ENCODE measurements at places on chromosomes 7 and 10. TPM values are rescaled to one million over a fixed set of nuclear protein-coding genes. Genes with fewer than 3 reads are reported as not detected.

Gene IKZF1
- 0.77 TPM for total RNA-seq

Gene LIPM
- not detected for total RNA-seq

Gene HOGA1
- total RNA-seq = 0.08 TPM

Gene VIPR2
- not detected for total RNA-seq

Gene ITGA8
- total RNA-seq = 0.18 TPM

Gene GIMAP6
- total RNA-seq = 0.23 TPM

Gene PLEKHS1
- 0.21 TPM for total RNA-seq

Gene HOXA9
- total RNA-seq = not detected

Gene COBL
- total RNA-seq = 0.39 TPM

Gene ASZ1
- not detected for total RNA-seq

Gene PAX2
- total RNA-seq = 72.3 TPM

Gene SMKR1
- total RNA-seq = 1.4 TPM

Gene MYOF
- total RNA-seq = 376 TPM

Gene LGI1
- total RNA-seq = not detected

Gene LIPN
- not detected for total RNA-seq

Gene SAP25
- 3.0 TPM for total RNA-seq

Gene SRRM3
- total RNA-seq = 8.5 TPM

Gene ADAM8
- 3.7 TPM for total RNA-seq

Gene STEAP2
- total RNA-seq = 4.1 TPM

Gene FANK1
- 19.1 TPM for total RNA-seq

Gene AKR1C4
- not detected for total RNA-seq

Gene CALML3
- total RNA-seq = not detected

Gene CCDC3
- total RNA-seq = 0.10 TPM

Gene DNAH11
- 0.15 TPM for total RNA-seq

Gene EPHA1
- 0.39 TPM for total RNA-seq

Gene LIPF
- not detected for total RNA-seq

Gene GNG11
- 7.0 TPM for total RNA-seq

Gene HKDC1
- total RNA-seq = 1.1 TPM

Gene ADRA2A
- 0.05 TPM for total RNA-seq

Gene STEAP1
- total RNA-seq = 5.5 TPM

Gene PILRA
- total RNA-seq = 4.8 TPM

Gene FAM25C
- total RNA-seq = not detected

Gene GOLGA7B
- 1.5 TPM for total RNA-seq

Gene SPDYE2
- total RNA-seq = not detected

Gene STAG3
- total RNA-seq = 1.7 TPM

Gene PRKAG2
- total RNA-seq = 71.6 TPM

Gene IL6
- total RNA-seq = not detected

Gene DNAJC2
- 56.1 TPM for total RNA-seq

Gene HDAC9
- total RNA-seq = 17.1 TPM

Gene SEMA3C
- 232 TPM for total RNA-seq

Gene FAM20C
- 62.4 TPM for total RNA-seq

Gene TMEM184A
- 9.2 TPM for total RNA-seq

Gene IGF2BP3
- total RNA-seq = 80.2 TPM

Gene AKR1C3
- total RNA-seq = 0.62 TPM

Gene VWA2
- total RNA-seq = 0.77 TPM

Gene GBX1
- not detected for total RNA-seq

Gene HOXA10
- 0.41 TPM for total RNA-seq

Data from Panc1 (cell line).